ENCODE measurements at places on chromosomes 5 and 9.

- no peak for DNase-seq
Observed at GRCh38 chr5:31954091-31954490, 220.0 kb downstream of the GOLPH3 start.

GRCh38 chr5:34735491-34736426 lies 79.6 kb downstream of the RAI14 start:
- DNase-seq: no peak

- DNase-seq: no peak
Observed at GRCh38 chr5:149544028-149544420, 7.2 kb downstream of the CSNK1A1 start.

DNA sequence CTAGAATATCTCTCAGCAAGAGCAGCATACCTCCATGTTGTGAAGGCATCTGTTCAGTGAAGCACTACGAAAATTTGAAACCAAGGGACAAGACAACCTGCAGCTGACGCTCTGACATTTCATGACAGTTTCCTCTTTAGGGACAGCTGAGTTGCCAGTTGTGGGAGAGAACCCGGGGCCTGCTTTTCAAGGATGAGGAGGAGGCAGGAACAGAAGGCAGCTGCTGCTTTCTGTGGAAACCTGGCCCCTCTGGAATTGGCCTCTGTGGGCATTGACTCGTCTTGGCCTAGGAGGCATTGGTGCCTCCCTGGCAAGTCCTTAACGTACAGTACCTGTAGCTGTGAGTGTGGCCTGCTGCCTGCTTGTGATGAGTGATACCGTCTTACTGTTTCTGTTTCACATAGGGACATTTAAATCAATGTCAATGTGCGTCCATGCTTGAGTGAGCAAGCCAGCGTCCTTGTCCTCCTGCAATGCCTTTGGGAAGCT lies 21.6 kb downstream of the SLC46A2 start:
- no peak for DNase-seq

- no peak for DNase-seq
Observed at GRCh38 chr5:171365351-171365750, 22.3 kb upstream of the NPM1 start.

DNA sequence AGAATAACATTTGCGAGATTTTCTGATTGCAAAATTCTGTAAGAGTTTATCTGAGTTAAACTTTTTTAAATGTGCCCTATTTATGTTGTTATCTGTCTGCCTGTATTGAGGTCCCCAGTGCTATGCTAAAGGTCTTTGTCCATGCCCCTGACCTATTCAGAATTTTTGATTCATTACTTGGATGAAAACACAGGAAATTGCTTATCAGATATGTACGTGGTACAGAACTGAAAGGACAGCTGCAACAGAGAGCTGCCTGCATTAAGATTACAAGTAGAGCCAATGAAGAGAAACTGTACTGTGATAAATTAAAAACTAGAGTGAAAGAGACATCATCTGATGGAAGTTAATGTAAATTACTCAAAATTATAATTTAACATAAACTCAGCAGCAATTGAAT lies 408.8 kb downstream of the ADGRV1 start:
- no peak for DNase-seq

GRCh38 chr5:88819301-88819999 lies 63.5 kb downstream of the MEF2C start:
- no peak for DNase-seq

DNA sequence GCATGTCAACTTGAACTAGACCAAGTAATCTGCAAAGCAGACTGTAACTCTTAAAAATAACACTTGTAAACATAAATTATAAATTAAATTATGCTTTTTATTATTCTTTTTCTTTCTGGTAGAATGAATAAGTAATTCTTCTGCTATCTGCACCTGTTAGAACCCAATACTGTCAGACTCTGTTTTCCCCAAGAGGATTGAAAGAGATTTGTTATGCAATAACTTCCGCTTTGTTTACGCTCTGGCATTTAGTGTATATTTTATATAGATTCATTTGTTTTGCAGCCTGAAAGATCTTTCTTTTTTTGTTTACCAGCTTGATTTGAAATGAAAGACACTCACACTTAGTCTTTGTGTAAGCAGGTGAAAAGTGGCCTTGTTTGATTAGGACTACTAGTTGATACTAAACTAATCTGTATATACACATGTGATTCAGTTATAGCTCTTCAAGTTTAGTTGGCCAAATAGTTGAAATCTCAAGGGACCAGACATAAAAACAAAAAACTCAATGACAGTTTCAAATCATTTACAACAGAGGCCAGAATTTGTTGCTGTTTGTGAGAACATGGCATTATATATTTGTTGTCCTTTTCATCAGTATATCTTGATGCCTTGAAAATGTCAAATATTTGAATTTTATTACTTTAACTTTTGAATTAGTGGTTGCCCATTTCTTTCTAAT lies 155.8 kb downstream of the PBX3 start:
- no peak for DNase-seq

DNA sequence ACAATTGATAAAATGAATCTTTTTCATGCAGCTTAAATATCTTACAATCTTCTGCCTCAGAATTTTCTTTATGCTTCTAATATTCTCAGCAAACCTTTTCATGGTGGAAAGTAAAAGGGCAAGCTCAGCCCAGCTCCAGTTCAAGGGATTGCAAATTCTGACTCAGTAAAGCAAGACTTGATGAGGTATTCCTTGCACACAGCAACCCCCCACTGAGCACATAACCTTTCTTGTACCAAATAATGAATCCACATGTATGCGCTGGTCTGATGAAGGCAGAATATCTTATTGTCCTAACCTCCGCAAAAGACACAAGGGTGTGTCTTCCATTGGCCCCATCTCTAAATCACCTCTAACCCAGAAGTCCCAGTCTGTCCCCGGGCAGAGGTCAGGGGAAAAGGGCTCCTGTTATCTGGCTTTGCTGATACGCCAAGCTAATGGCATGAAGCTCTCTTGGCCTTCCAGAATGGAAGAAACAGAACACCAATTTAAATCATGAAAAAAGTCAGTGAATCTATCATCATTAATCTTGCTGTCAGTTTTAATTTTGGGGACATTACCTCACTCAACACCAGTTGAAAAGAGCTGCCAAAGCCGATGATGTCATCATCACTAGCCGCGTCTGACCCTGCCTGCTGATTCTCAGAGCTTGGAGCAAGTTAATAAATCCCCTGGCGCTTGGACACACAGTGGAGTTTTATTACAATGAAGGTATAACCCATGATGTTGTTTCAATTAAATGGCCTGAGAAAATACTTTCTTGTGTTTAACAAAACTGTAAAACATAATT lies 592.5 kb upstream of the CLINT1 start:
- no peak for DNase-seq
